ENCODE measurements at places on chromosomes 7 and 10.

GRCh38 chr7:159026271-159027055 is 118.2 kb downstream of the VIPR2 start:
- no peak for DNase-seq

GRCh38 chr7:2632733-2633537 is 1.1 kb downstream of the TTYH3 start:
- peak; percentile 95 for DNase-seq

DNA sequence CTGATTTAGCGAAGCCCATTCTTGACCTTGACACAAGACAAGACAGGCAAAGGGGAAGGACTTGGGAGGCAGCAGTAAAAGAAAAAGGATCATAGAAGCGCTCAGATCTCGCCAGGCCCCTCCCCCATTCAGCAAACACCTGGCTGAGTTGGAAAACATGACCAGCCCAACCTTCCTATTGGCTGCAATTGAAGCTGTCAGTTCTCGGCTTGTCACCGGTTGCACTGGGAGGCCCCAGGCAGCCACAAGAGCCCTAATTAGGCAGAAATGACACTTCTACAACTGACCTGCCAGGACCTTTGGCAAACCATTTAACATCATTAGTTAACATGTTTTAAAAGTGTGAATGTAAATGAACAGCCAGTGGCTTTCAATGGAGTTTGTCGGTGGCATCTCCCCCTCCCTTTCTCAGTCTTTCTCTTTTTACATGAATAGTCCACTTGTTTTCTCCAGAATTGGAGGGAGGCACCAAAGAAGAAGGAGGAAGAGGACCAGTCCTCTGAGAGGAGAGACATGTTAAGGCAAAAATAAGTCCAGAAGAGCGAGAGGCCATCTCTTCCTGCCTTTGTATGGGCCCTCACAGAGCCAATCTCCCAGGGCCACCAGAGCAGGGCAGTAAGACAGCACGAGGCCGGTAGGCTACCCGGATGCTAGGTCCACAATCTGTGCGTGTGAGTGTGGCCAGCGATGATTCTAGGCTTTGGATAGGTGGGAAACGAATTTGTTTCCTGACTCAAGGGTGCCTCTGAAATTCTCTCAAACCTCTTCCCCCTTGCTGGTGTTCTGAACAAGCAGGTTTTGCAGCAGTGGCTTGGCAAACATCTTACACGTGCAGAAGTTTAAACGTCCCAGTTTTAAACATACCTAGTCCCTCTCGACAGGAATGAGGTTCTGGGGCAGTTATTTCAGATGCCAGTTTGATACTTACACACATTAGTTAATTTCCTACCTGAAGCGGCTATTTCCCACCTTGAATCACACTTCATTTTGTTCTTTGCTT is 15.0 kb upstream of the ENO4 start:
- peak; percentile 88 for DNase-seq

- no peak for DNase-seq
These were observed 94.5 kb downstream of the ZNF33B start for GRCh38 chr10:42543840-42544372.

GRCh38 chr7:129790136-129790535 is 162.6 kb downstream of the UBE2H start:
- DNase-seq = no peak

- DNase-seq = no peak
These were observed 19.8 kb downstream of the IGF2BP3 start for GRCh38 chr7:23450518-23450917.

DNA sequence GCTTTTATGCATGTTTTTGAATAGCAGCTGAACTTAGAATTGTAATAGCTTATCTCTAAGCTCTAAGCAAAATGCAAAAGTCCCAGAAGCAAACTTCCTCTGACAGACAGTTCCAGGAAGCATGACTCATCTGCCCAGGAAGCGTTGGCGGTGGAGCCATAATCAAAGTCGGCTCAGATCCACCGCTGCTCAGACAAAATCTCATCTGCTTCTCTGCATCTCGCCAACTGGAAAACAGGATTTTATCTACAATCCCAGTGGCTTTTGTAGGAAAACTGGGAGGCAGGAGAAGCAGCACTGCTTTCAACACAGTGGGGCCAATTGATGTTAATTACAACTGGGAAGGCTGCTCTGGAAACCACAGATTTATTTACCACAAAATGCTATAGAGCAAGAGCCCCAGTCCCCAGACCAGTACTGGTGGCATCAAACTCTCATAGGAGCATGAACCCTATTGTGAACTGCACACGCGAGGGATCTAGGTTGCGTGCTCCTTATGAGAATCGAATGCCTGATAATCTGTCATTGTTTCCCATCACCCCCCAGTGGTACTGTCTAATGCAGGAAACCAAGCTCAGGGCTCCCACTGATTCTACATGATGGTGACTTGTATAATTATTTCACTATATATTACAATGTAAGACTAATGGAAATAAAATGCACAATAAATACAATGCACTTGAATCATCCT is 99.9 kb downstream of the CUBN start:
- DNase-seq = no peak

DNA sequence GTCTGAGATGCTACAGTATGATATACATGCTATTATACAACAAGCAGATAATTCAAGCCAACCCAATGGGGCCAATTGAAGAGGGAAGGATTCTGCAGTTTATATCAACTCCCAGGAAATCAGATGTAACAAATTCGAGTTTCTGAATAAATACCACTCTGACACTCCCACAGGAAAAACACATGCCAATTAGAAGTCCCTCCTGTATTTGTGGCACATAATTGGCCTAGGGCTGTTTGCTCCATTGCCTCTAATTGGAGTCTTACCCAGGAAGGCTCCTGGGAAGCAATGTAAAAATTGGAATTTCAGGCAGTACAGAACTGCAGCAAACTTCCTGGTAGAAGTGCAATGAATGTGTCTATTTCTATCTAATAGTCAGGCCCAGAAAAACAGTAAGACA is 4.7 kb downstream of the PPA1 start:
- DNase-seq = peak; percentile 71

GRCh38 chr7:4150731-4151130 is 531.4 kb upstream of the FOXK1 start:
- no peak for DNase-seq

DNA sequence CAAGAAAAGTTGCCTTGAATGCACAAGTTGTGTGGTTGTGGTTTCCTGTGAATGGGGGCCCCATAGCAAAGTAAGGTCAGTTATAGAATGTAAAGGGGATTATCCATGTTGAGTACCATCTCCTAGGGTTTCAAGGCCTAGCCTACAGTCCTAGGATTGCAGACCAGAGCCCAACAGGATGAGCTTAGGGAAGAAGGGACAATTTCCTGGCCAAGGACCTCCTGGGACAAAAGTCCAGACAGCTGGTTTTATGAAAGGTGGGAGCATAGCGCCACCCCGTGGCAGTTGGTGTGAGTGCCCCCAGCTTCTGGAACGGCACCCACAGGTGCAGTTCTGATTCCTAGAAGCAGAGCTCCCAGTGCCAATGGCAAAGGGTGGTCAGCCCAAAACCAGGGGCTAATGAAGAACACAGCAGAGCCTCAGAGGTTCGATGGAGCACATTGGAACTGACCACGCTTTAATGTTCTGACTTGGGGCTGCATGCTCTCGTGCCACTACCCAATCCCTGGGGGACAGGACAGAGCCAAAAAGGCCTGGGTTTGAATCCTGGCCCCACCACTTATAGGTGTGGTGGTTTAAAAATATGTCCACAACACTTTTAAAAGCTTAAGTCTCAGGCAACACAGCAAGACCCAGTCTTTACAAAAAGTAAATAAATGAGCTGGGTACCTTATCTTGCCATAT is 25.8 kb upstream of the TMEM120A start:
- DNase-seq = peak; percentile 78

DNA sequence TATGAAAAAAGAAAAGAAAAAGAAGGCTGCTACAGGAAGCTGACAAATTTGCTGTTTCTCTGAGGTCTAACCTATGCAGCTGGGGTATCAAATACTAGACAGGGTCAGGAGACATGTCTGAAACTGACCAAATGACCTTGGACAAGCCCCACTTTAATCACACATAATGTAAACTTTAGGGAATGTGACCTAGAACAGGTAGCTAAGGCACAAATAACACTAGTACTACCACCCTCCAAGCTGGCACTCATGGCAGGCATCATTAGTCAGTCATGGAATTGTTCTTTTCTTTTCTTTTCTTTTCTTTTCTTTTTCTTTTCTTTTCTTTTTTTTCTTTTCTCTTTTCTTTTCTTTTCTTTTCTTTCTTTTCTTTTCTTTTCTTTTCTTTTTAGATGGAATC is 250.4 kb downstream of the KCNMA1 start:
- no peak for DNase-seq

- no peak for DNase-seq
These were observed 378 bp upstream of the INPP5F start for GRCh38 chr10:119725517-119725827.

- no peak for DNase-seq
These were observed 23.6 kb downstream of the AKR1B1 start for GRCh38 chr7:134435161-134435920.

GRCh38 chr10:103626178-103626577 is 132.7 kb downstream of the NEURL1 start:
- no peak for DNase-seq

GRCh38 chr10:116270771-116271592 is 2.0 kb downstream of the GFRA1 start:
- no peak for DNase-seq

DNA sequence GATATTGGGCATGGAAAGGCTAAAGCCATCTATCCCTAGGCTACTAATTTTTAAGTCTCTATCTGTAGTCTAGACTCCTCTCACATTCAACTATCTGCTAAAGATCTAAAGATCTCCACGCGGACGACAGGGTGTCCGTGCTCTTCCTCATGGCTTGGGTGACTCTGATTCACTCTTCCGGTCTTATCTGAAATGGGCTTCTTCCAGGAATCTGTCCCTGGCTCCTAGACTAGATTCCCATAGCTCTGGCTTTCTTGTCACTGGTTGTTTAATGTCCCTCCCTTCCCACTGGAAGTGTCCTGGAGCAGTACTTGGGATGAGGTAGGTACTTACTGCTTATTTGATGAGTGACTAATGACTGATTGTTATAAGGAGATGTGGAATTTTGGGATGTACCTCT is 62.0 kb upstream of the PODXL start:
- DNase-seq = no peak

- no peak for DNase-seq
These were observed 27.9 kb upstream of the AOAH start for GRCh38 chr7:36752026-36752711.

- DNase-seq = no peak
These were observed 8.1 kb downstream of the ADAM8 start for GRCh38 chr10:133268532-133268931.

GRCh38 chr7:100886936-100887515 is 2.5 kb downstream of the UFSP1 start:
- DNase-seq = no peak

- DNase-seq = no peak
These were observed 6.4 kb downstream of the NOBOX start for GRCh38 chr7:144397086-144397485.

GRCh38 chr10:21757185-21757901 is 223.3 kb downstream of the MLLT10 start:
- no peak for DNase-seq

DNA sequence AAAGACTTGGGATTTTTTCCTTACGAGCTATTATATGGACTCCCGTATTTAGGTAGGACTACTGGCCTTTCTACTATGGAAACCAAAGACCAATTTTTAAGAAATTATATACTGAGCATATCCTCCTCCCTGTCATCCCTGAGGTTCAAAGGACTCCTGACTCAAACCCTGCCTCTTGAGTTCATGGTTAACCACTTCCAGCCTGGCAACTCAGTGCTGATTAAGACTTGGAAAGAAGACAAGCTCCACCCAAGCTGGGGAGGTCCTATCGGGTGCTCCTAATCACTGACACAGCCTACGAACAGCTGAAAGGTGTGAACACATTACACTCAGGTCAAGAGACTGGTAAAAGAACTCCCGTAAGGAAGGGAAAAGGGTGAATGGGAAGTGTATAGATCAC is 66.8 kb downstream of the LYZL2 start:
- DNase-seq = no peak

Data from NCI-H69 (cell line).